ENCODE measurements at places on chromosomes 16 and 17.
A peak's percentile ranks its signal among the peaks of the same experiment; 100 is the strongest.

DNA sequence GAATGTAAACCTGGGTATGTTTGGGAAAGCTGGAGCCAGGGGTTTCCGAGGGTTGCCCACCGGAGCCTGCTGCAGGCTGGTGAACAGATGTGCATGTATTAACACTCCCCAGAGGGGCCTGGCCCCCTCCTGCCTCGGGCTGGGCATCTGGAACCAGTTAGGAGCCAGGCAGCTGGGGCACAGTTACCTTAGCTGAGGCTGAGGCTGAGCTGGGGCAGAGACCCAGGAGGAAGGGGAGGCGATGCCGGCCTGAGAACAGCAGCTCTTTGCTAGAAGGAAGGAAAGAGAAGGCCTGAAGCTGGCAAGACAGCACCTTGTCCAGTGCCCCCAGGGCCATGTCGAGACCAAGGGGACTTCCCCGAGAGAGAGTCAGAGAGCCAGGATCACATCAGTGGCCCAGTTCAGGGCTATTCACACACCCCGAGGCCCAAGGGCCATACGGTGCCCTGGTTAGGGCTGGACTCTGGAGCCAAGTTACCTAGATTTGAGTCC is 65.8 kb downstream of the RMI2 start:
- DNase-seq: no peak

DNA sequence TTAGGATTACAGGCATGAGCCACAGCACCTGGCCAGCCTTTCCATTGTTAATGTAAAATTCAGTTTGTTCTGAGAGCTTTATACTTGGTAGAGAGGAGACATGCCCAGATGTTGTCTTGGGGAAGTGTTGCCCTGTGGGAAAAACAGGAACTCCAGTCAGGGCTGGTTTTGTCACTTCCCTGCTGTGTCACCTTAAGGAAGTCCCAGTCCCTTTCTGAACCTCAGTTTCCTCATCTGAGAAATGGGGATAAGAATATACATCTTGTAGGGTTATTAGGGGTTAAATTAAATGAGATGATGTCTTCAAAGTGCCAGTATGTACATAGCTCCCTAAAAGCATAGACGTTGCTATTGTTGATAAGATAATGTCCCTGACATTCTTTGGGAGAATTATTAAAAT is 25.3 kb downstream of the CLEC16A start:
- no peak for DNase-seq

DNA sequence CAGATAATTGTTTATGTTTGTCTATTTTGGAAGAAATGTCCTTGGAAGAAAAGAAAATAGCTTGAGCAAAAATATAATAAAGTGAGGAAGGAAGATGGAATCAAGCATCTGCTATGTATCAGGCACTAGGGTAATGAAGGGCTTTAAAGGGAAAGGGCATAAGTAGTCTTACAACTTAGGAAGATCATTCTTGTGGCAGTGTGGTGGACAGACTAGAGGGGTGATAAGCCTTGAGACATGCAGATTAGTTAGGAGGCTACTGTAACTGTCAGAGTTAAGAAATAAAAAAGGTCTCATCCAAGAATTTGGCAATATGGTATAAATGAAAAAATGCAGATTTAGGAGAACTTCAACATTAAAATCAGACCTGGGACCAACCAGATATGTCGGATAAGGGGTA is 14.9 kb downstream of the FAM222B start:
- DNase-seq: no peak

- DNase-seq: peak; percentile 10
These were observed 51.5 kb downstream of the LDHD start for GRCh38 chr16:75065149-75065505.

- DNase-seq: no peak
These were observed 4.3 kb upstream of the KRTAP3-1 start for GRCh38 chr17:41013181-41013580.

DNA sequence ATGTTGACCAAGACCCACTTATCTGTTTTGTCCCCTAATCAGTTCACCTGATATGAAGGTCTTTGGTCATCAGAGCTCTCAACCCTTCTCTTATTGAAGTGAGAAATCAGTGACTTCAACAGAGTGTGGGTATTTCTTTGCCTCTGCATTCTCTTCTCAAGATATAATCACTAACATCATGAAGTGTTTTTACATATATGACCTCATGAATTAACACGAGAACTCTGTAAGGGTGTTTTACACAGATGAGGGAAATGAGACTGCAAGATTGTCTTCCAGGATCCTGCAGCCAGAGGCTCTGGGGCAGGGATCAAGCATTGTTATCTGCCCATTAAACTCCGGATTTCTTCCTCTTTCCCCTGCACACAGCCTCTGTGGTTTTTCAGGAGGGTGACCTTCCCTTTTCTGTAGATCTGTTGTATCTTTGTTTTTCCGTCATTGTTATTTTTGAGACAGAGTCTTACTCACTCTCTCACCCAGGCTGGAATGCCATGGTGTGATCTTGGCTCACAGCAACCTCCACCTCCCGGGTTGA is 22.7 kb downstream of the LCMT1 start:
- DNase-seq: no peak

DNA sequence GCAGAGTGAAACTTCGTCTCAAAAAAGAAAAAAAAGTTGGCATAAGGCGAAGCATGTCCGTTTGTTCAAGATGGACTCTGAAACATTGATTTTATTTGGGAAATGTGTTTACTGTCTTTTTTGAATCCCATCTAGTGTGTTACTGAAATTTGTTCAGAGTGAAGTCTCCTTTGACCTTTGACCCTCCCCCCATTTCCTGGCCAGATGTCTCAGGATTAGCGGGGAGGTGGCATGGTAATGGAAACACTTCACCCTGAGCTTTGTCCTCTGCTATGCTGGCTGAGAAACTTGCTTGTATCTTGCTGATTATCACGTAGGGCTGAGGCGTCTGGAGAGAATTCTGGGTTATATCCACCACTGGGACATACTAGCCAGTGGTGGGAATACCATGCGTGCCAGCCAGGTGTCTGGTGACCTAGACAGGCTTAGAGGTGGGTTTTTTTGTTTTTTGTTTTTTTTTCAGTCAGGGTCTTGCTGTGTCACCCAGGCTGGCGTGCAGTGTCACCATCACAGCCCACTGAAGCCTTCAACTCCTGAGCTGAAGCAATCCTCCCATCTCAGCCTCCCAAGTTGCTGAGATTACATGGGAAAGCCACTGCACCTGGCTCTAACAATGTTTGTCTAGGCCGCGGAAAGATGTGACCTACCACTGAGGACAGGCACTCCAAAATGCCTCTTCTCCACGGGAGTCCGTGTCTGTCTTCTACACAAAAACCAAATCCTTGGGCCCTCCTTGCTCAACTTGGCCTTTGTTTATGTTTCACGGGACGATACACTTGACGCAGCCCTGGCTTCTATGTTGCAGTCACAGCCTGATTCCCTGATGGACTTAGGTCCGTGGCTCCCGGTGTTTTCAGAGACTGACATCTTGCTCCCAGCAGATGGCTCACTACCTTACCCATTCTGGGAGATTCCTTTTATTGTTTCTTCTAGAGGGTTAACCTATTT is 6.6 kb upstream of the GALK1 start:
- no peak for DNase-seq

DNA sequence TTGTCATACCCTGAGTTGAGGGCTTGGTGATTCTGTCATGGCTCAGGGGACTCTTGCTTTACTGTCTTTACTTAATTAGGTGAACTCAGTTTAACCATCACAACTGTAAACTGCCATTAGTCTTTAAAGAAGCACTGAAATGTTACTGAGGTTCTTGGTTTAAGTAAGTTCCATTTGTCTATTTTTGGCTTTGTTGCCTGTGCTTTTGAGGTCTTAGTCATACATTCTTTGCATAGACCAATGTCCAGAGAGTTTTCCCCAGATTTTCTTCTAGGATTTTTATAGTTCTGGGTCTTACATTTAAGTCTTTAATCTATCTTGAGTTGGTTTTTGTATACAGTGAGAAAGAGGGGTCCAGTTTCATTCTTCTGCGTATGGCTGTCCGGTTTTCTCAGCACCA is 137.5 kb downstream of the SOCS1 start:
- DNase-seq: no peak

- DNase-seq: no peak
These were observed 68.8 kb downstream of the CMIP start for GRCh38 chr16:81513204-81514040.

DNA sequence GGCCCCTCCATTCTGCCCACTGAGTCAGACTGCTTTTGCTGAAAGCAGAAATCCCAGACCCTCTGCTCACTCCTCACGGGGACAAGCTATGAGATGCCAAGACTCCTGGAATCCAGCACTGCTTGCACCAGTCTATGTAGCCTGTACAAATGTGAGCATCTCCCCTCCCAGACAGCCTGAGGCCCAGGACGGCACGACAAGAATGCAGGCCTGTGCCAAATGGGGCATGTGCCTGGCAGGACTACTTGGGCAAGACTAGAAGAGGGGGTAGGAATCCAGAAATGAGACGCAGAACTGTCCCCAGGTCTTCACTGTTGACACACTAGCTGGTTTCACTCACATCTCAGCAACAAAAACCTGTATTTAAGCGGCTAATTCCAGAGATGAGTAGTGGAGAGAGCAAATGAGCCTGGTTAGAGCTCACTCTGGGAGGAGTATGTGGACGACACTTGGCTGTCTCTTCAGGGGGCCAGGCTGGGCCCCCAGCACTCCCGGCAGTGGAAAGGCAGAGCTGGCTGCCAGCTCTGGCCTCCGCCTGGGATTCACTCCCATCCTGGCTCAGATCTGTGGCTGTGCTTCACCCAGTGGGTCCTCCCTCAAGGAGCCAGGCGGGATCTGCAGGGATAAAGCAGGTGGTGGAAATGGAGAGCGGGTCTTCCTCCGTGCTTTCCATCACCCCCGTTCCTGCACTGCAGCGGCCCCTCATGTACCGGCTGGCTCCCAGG is 2.9 kb upstream of the MYO1C start:
- DNase-seq: no peak

DNA sequence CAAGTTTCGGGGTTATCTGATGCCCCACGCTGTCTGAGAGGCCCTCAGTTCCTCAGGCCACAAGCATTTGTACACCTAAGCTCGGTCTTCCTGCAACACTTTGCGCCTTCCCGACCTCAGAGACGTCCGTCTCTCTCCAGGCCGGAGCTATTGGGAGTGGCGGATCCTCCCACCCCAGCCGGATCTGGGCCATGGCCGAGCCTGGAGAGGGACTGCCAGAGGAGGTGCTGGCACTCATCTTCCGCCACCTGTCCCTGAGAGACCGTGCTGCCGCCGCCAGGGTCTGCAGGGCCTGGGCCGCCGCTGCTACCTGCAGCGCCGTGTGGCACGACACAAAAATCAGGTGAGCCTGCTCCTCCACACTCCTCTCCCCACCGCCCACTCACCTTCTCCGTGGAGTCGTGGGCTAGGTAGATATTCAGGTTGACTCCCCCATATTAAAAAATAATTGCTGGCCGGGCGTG is 1.9 kb downstream of the FBXL8 start:
- no peak for DNase-seq

DNA sequence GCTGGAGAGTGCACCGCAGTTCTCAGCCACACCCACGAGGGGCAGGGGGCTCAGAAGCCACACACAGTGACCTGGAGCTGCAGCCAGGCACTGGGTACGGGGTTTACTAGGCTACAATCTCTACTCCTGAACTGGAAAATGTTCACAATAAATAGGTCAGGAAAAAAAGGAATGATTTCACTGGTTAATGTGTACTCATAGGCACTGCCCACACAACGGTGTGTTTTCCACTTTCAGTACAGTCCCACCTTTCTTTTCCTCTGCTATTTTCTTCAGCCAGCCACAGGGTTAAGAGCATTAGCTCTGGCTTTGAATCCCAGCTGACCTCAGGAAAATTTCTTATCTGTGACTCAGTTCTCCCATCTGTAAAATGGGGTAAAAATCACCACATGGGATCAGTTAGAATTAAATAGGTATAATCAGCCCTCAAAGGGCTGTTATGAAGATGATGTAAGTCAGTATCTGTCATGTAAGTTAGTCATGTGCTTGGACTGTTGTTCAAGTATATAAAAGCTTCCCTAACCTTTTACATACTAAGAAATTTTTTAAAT is 35.7 kb downstream of the ZCCHC14 start:
- DNase-seq: no peak

GRCh38 chr16:1333149-1333812 is at the start of gene BAIAP3:
BAIAP3 (plus strand) TSS chr16:1333645; CDS start chr16:1338550, 4,905 bp downstream.
- DNase-seq: no peak

DNA sequence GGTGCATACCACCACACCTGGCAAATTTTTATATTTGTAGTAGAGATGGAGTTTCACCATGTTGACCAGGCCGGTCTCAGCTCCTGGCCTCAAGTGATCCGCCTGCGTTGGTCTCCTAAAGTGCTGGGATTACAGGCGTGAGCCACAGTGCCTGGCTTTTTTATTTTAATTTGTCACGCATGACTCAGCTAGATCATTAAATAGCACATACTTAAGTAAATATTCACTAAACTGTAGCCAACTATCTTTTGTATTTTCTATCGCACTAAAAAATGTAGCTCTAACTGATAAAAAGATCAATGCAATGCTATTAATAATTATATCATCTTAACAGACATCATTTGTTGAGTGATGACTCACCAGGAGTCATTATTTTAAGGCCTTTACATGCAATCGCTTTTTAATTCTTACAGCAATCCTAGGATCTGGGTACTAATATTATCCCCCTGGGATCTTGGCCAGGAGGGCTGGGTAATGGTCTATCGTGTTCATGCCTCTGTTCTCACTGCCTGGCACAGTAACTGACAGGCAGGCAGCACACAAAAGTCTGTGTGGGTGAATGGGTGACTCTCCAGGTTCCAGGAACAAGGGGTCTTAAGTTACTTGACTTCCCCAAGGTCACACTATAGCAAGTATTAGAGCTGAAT is 693.5 kb upstream of the EEF2KMT start:
- no peak for DNase-seq

DNA sequence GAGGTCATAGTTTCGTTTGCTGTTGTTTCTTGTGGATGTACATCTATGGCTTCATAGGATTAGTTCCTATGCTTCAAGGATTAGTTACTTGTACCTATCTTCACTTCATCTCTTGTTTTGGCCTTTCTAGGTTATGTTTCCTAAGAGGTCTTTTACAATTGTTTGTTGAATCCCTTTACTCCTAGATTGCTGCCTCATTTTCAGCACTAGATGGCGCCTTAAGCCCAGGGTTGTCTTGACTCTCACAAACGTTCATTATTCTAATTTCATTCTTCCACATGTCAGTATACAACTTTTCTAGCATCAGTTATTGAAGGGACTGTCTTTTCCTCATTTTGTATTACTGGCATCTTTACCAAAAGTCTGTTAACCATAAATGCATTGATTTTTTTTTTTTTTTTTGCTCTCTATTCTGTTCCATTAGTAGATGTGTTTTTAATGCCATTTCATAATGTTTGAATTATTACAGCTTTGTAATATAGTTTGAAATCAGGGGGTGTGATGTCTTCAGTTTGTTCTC is 45.0 kb upstream of the NACA2 start:
- DNase-seq: peak; percentile 21
